ENCODE measurements at places on chromosomes 4 and X. TPM values are rescaled to one million over a fixed set of nuclear protein-coding genes. Genes with fewer than 3 reads are reported as not detected.
A peak's percentile ranks its signal among the peaks of the same experiment; 100 is the strongest.

DNA sequence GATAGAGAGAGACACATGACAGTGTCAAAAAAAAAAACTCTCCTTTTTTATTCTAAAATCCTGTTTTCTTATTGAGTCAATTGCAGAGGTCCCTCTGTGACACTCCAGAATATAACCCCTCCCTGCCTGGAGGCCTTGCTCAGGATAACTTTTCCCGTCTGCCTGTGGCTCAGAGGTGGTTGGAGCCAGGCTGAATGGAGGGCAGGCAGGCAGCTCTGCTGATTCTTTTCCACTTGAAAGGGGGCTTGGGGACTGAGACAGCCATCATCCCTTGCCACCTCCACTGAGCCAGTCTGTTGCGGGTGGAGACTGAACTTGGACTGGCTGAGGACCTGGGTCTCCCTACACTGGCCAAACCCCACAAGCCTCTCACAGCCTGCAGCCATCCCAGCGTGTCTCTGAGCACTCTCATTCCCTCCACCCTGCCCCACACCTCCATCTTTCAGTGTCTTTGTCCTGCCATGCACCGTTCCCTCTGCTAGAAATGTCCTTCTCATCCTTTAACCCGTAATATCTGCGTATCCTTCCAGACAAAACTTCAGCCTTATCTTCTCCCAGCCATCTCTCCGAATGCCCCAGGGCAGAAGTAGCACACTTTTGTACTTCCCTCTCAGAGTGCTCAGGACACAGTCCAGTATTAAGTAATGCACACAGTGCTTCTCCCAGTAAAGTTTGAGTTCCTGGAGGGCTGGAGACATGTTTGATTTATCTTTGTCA, 139.9 kb downstream of the CHIC2 start:
- no peak for DNase-seq

- DNase-seq, result peak; percentile 92
Measured at GRCh38 chr4:155376387-155377268, at the start of gene MAP9. Gene MAP9 (minus strand): TSS chr4:155376965. CDS start chr4:155375850, 1,115 bp downstream.

GRCh38 chrX:635428-636090, 5.0 kb downstream of the SHOX start:
- no peak for DNase-seq

DNA sequence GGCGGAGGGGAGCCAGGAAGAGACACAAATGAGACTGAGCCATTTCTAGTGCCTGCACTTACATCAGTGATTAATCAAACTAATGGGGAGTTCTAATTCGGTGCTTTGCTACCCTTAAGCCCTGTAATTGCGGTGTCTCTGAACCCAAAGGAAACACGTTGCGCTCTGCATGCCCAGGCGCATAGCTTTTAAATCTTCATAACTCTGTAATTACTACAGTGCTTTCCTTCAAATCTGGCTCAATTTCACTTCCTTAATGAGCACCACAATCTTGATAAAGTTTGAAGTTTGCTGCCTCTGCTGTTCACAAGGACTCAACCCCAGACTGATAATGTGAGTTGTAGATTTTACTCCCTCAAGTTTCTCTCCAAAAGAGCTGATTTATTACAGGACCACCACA, 5.7 kb upstream of the NHS start:
- DNase-seq, result no peak

- DNase-seq, result no peak
Measured at GRCh38 chr4:11525085-11525484, 96.4 kb upstream of the HS3ST1 start.

- DNase-seq, result no peak
Measured at GRCh38 chr4:13783800-13784411, 156.4 kb upstream of the BOD1L1 start.

GRCh38 chr4:186485150-186485549, 70.2 kb downstream of the MTNR1A start:
- no peak for DNase-seq

DNA sequence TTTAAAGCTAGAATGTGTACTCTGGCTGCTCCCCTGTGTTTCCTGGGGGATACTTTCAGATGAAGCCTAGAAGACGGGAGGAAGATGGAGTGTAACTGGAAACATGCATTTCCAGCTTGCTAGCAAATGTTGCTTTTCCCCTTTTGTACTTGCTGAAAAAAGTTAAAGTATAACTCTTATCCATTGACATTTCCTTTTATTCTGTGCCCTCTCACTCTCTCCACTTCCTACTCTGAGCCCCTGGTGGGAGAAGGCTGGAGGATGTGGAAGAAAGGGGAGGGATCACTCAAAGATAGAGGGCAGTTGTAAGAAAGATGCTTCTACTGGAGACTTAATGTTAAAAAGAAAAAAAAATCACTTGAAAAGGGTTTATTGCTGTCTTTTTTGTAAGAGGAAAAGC, 396.5 kb downstream of the DTHD1 start:
- no peak for DNase-seq

GRCh38 chr4:98577956-98578355, 80.5 kb downstream of the TSPAN5 start:
- DNase-seq, result no peak

Gene NPY2R
- not detected for total RNA-seq

Gene EIF1AX
- total RNA-seq, result 121 TPM

Gene CSAG2
- 0.88 TPM for total RNA-seq

Gene GAB3
- 3.7 TPM for total RNA-seq

Gene GPR34
- total RNA-seq, result 0.36 TPM

Gene GLRA2
- not detected for total RNA-seq

Gene NR0B1
- total RNA-seq, result not detected
